Activated CD4-positive, alpha-beta T cell treated with anti-CD3 and anti-CD28 coated beads, Interleukin-2, Interleukin-6, amounts not matched to agents 100 ng/mL and 50 ng/mL, durations not matched to agents 16 hours and 8 hours (primary cell): ENCODE measurements at places on chromosomes 5 and 9.

DNA sequence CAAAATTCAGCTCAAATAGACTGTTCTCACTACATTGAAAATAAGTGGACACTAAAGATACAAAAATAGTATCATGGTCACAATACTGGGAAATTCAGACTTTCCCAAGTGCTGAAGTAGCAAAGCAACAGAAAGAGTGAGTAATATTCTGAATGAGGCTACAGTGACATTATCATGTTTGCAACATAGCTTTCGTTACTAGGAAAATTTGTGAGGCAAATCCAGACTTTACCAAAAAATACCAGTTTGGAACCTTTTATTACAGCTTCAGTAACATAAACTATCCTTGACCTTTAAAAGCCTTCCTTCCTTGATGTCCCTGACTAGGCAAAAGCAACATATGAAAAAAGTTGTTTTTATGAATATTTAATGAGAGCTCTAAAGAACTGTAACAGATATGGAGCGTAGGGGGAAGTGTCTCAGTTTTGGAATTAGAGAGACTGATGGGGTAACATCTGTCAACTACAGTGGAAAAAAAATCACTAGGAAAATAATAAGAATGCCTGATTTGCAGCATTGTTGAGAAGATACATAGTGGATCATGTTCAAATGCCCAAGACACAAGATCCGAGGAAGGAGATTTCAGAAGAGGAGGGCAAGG is 312.9 kb downstream of the ADGRV1 start:
- no peak for DNase-seq

DNA sequence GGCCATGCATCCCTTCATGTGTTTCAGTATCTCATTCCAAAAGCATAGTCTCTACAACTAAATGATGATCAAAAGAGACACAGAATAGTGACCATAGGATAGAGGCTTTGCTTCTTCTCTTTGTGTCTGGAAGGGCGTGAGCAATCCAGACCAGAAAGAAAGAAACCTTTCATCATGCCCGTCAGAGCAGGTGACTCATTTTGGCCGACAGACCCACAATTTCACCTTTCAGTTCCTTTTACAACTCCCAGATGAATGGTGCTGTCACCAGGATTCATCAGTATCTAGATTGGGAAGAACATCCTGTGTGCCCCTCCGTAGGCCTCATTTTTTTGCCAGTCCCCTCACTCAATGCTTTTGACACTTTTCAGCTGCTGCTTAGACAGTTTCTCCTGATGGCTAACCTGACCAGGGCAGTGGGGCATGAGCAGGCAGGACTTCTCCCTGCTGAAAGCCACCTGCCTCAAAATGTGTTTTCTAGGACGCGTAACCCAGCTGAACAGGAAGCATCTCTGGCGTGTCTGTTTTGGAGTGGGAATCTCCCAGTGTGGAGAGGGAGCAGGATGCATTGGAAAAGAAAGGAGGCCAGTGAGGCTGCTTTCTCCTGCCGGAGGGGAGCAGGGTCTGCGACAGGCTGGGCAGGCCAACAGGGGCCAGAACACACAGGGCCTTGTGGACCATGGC is 21.2 kb downstream of the ABLIM3 start:
- no peak for DNase-seq

DNA sequence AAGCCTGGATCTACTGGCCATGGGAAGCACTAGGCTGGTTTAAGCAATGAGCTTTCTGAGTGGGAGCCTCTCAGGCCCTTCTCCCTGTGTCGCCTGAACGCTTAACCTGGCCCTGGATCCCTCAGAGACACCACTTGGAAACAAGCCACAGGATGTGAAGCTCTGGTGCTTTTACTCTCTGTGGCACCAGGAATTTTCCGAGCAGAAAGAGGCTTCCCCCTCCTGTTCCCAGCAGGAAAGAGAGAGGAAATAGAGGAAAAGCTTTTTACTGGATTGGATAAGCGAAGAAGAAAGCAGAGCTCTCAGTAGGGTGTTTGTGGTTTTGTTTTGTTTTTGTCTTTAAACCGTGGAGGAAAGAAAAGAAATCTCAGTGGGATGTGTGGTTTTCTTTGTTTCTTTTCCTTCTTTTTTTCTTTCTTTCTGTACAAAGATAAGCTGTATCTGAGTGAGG is 34.5 kb downstream of the COL15A1 start:
- no peak for DNase-seq

DNA sequence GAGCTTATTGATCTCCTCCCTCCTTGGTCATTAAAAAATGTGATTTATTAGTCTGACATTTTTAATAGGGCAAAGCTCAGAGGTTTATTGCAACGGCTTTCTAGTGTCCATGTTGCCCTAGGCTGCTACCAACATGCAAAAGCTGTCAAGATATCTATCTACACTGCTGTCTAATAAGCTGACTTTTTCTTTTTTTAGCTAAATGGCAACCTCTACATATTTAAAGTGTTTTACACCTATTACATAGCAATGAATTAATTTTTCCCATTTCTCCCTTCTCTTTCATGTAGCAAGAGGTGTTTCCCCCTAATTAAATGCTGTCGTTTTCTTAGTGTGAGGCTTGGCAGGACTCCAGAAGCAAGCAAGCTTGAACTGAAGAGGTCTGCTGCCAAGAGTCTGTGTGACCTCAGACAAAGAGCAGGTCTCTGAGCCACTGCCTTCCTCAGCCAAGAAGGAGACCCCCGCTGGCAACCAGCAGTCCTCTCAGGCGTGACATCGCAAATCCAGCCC is 79.4 kb downstream of the GAS1 start:
- DNase-seq: no peak

GRCh38 chr5:72936893-72937292 is 18.9 kb upstream of the FCHO2 start:
- DNase-seq: no peak

- DNase-seq: no peak
These were observed 41.4 kb upstream of the SLCO6A1 start for GRCh38 chr5:102539996-102540728.

DNA sequence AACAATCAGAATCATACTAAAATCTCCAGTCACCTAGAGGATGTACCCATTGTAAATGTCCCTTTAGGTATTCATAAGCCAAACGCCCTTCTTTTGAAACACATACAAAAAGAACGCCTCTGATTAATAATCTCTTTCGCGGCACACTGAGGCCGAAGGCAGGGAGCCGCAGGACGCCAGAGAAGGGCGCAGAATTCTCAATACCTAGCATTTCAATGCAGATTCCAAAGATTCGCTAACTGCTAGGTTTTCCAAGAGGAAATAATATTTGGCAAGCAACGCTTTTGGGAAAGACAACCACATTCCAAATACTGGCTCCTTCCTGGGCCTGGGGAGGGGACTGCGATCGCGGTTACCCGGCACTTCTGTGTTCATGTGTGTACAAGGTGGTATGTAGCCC is 203.3 kb downstream of the MEF2C start:
- DNase-seq: no peak

DNA sequence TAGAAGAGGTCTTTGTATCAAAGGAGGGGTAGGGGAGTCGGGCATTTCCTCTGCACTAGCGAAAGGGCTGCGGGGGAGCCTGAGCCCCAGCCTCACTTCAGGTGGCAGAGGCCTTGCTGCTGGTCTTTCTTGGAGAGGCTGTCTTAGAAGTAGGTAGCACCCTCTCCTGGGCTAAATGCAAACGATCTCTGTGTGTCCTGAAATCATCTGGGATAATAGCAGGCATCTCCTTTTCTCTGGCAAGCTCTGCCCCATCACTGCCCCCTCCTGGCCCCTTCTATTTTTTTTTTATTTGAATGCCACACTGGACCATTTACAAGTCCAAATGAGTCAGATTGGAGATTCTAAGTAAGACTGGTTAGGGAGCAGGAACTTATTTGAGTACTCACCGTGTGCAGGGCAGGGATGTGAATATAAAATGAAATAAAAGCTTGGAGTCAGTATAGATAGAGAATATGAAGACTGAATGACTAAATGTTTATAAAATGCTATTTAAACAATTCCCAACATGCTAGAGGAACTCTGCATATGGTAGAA is 137.1 kb downstream of the FGF1 start:
- DNase-seq: peak; percentile 43

DNA sequence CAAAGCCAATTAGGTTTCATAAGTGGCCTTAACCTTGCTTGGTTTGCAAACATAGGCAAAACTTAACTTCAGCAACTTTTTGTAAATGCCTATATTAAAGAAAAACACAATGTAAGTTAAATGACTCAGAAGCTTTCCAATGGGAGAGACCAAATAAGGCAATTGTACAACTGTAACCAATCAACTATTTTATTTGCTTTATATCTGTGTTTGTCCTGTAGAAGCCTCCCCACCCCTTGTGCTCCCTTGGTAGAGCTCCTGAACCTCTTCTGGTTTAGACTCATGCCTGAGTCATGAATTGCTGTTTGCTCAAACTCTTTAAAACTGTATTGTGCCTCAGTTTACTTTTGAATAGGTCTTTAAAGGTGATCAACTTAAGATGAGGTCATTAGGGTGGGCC is 3.0 kb upstream of the C1QTNF3 start:
- DNase-seq: no peak

DNA sequence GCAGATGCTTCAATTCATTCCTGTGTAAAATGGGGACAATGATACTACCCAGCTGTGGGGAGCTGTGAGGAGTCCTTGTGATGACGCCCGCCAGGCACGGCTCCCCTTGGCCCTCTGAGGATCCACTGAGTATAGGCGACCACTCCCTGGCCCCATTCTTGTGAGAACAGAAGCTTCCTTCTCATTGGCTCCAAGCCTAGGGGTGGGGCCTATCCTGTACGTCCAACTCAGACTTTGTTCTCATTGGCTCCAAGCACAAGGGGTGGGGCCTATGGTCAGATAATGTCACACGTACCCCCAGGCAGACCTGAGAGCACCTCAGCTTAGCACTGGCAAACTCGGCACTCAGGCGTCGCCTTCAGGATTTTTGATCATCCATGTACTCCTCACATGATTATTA is 232.9 kb upstream of the MVB12B start:
- DNase-seq: no peak

GRCh38 chr9:129073404-129073803 is 7.5 kb upstream of the DOLPP1 start:
- DNase-seq: no peak

DNA sequence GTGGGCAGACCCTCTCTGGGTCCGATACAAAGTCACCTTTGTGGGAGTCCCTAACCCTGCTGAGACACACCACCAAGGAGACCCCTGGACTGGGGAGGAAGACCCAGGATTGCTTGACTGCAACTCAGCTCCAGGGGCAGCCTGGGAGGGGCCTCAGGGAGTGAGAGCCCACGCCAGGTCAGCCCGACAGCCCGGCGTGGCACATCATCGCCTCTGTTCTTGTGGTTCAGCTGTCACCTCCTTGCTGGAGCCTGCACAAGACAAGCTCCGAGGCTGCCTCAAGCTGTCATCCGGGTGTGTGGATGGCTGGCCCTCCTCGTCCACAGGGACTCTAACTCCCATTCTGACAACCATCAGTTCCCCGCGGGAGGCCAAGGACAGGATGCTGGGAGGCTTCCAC is 133.6 kb downstream of the ZNF354C start:
- DNase-seq: no peak

- no peak for DNase-seq
These were observed 9.5 kb upstream of the IL3 start for GRCh38 chr5:132050661-132051552.

DNA sequence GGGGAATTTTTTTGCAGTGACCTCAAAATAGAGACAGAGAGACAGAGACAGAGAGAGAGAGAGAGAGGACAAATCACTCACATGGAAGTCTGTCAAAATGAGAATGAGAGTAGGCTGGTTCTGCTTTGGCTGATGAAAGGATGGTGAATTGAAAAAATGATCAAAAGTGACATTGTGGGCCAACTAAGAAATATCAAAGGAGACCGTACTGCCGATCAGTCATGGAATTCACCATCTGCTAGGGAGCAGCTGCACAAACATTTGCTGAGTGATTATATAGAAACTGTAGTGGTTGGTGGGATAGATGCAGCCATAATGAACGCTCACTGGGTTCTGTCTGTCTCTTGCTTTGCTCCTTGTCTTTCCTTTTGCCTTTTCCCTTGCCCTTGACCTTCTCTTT is 476.6 kb upstream of the SGCD start:
- no peak for DNase-seq

DNA sequence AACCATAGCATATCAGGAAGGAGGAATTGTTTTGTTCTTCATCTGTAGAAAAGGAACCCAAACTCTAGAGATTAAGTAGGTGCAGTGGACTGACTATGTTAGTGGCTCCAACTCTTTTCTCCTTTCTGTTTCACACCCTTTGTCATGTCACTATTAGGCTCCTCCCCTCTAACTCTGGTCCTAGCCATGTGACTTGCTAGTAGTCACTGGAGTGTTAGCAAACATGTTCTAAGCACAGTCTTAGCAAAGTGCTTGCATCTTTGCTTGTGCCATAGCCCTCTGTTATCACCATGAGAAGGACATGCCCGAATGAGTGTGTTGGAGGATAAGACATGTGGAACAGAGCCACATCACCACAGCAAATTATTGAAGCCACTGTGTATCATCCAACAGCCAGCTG is 55.4 kb upstream of the PPP3R2 start:
- no peak for DNase-seq

- DNase-seq: no peak
These were observed 701 bp upstream of the LMX1B start for GRCh38 chr9:126612813-126613641.

GRCh38 chr5:107567901-107568671 is 102.7 kb downstream of the EFNA5 start:
- no peak for DNase-seq

- no peak for DNase-seq
These were observed 181.2 kb downstream of the PIK3R1 start for GRCh38 chr5:68396722-68397121.

DNA sequence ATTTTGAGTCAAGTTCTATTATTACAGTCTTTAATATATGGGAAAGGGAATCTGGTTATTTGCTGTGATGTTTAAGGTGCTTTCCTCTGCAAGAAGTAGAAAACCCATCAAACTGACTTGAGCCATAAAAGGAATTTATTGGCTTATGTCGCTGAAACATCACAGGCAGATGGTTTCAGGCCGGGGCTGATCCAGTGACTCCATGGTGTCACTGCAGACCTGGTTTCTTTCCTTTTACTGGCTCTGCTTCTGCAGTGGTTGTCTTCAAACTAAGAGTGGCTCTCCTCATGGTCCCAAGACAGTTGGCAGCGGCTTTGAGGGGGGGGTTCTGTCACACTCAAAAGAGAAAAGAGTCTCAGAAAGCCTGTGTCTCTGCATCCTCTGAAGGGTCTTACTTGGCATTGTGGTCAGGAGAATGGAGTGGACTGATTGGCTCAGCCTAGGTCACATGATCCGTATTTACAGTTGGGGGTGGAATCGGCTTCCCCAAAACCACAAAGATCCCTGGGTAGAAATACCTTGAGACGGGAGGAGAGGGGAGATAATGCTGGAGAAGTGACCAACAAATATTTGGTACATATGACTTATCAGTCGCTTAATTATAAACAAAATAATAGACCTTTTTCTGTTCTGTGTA is 106.3 kb downstream of the DAPK1 start:
- no peak for DNase-seq
